ENCODE measurements at places on chromosomes 11 and 22.

- peak; percentile 68 for DNase-seq
These were observed at the start of gene EI24 for GRCh38 chr11:125568970-125569914. Gene EI24, plus strand, starts transcription at chr11:125569477. Its CDS starts 3,051 bp downstream, at chr11:125572528.

DNA sequence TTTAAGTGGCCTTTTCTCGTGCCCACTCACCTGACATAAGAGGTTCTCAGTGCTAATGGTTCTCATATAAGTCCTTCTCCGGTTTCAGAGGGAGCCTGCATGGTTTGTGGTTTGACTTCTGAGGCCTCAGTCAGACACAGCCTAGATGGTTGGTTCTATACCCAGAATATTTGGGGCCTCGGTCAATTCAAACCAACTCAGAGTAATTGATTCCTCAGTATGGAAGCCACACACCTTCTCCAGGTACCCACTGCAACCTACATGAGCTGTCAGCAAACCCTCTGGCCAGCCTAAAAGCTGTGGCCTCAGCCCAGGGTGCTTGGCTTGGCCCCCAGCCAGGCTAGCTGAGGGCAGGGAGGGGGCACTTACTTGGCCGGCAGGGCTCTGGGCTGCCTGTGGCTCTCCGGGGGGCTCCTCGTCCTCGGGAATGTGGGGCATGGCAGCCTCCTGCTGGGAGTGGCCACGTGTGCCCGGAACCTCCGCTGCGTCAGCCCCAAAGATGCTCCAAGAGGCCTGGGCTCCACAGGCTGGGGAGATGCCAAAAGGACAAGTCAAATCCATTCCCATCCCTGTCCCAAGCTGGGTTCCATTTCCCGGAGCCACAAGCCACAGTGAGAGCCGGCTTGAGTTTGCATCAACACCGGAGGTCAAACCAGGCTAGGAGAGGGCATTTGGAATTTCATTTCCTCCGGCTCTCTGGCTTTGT lies 41.7 kb downstream of the IRAG1 start:
- no peak for DNase-seq

DNA sequence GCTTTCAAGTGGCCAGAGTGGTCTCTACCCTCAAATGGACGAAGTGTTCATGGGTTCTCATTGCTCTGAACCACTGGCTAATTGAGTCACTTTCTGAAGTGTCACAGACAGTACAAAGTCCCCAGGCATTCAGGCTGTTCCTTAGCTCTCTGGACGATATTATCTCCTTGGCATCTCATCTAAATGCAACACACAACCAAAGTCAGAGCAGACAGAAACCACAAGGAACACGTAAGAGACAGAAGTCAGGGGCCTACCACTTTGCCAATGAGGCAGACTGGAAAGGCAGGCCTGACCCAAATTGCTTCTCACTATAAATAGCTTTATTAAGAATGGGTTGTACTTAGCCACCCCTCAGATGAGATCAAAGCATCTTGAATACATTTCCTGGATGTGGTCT lies 29.0 kb upstream of the LDLRAD3 start:
- no peak for DNase-seq

- DNase-seq: no peak
These were observed 578 bp upstream of the PARVG start for GRCh38 chr22:44179989-44180705.

DNA sequence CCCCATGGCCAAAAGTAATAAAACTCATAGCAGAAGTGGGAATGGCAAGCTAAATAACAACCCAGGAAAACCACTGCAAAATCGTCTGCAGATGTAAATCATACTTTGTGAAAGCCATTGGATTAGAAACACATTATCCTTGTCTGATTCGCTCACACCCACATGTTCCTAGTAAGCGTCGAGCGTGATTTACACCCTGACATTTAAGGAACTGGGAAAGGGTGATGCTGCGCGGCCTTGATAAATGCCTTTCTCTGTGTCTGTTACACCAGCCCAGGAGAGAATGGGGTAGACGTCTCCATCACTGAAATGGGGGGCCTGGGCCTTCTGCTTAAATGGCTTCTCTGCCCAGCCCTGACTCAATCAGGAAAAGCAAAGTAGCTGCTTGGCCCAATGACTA lies 162.7 kb downstream of the NTM start:
- DNase-seq: no peak

DNA sequence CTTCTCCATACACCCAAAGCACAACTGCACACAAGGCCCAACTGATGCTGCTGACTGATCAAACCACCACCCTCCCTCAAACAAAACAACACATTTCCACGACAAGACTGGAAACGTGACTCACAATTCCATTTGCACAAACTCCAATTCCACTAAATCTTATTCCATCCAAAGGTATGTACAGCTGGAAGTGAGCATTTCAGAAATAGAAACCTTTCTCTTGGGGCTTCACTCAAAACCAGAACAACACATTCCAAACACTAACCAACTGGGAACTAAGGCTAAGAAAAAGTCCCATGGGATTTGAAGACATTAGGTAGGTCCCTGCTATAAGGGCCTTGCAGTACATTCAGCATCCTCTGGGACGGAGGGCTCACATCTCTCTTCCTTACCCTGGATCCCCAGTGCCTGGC lies 19.6 kb downstream of the MORC2 start:
- DNase-seq: no peak

GRCh38 chr11:66330931-66331330 lies 5.3 kb downstream of the RIN1 start:
- DNase-seq: no peak
